ENCODE measurements at places on chromosomes 2 and 18. TPM values are rescaled to one million over a fixed set of nuclear protein-coding genes. Genes with fewer than 3 reads are reported as not detected.
A peak's percentile ranks its signal among the peaks of the same experiment; 100 is the strongest.

- no peak for DNase-seq
- no peaks in the 10 kb centered on the region for H3K36me3 ChIP-seq
- no peak overlapping the region for H3K4me3 ChIP-seq
- peaks cover 3% of the 10 kb centered on the region for H3K4me1 ChIP-seq
- H3K27me3 ChIP-seq = no peaks in the 10 kb centered on the region
Observed at GRCh38 chr2:207616185-207616584, 9.0 kb downstream of the METTL21A start.

DNA sequence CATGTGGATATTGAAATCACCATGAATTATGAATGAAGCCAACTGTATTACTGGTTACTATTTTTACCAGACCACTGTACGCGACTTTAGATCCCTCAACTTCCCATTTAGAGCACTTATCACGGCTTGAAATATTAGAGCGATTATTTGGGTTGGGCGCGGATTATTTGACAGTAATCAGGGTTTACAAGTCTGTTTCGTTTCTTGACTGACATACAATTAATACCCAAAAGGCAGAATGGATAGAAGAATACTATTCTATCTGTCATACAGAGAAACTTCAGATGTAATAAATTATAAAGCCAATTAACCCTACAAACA is 496 bp upstream of the NAPG start:
- DNase-seq = no peak
- no peaks in the 10 kb centered on the region for H3K36me3 ChIP-seq
- peak overlapping the region; percentile 89 for H3K4me3 ChIP-seq
- no peaks in the 10 kb centered on the region for H3K27me3 ChIP-seq
- peak overlapping the region; percentile 94 for H3K27ac ChIP-seq

DNA sequence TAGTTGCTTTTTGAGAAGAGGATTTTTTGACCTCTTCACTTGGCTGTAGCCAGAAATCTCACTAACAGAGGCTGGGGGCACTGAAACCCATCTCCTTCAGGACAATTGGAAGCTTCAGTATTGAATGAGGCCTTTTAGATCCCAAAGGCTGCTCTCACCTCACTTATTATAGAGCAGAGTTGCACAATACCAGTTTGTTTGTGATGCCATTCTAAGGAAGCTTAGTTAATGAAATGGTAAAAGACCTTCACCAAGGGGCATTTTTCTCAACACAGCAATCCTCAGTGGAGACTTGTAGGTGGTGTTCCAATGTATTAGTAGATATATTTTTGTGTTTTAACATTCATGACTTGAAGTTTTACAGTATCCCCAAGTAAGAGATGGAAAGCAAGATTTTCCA is 71.0 kb upstream of the RFX8 start:
- H3K4me3 ChIP-seq = no peak overlapping the region
- H3K4me1 ChIP-seq = no peaks in the 10 kb centered on the region
- no peak for DNase-seq

- no peaks in the 10 kb centered on the region for H3K4me1 ChIP-seq
- DNase-seq = no peak
- no peaks in the 10 kb centered on the region for H3K36me3 ChIP-seq
- H3K27ac ChIP-seq = no peak overlapping the region
- no peaks in the 10 kb centered on the region for H3K27me3 ChIP-seq
Observed at GRCh38 chr2:21257621-21258020, 133.9 kb downstream of the TDRD15 start.

DNA sequence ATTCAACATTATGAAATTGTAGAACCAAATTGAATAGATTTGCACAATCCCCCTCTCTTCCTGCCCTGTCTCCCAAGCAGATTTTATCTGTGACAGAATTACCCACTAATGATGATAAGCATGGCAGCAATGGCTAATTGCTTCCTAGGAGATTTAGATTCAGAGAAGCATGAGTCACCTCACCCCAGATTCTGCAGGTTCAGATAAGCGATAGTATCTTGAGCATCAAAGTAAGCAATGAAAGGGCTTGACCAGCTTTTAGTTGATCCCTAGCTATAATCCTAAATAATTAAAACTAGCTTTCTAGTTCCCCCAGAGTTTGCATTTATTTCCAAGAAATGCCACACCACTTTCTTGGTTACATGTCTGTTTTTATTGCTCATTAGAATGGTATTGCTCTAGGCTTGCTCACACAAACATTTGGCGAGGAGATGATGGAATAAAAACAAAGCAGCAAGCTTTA is 204.3 kb downstream of the GULP1 start:
- no peaks in the 10 kb centered on the region for H3K4me1 ChIP-seq
- no peaks in the 10 kb centered on the region for H3K36me3 ChIP-seq
- no peak for DNase-seq

The RAPH1 gene
- 44.9 TPM for total RNA-seq

The NPPC gene
- 90.4 TPM for total RNA-seq

The ADGRF3 gene
- not detected for total RNA-seq

The ATG4B gene
- 62.9 TPM for total RNA-seq

Data from transverse colon (tissue), 4 donors.